Mesenchymal stem cell (in vitro differentiated cells and primary cell): ENCODE measurements at places on chromosomes 13 and 19.

- no peak for DNase-seq
These were observed 1.6 kb upstream of the RAP2A start for GRCh38 chr13:97432232-97432916.

DNA sequence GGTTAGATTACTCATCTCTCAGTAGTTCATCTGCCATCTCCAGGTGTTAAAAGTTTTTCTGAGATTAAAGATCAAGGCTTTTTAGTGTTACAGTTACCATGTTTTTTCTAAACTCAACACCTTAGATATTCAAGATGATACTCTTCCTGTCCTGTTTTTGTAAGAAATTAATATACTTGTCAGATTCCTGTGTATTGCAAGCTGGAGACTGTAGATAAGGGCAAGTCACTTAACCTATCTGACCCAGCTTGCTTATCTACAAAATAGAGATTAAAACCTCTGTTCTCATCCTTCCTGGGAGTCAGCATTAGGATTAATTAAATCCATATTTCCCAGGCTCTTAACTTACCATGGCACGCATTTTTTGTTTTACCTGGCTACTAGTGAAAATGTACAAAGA is 25.2 kb downstream of the SUGT1 start:
- DNase-seq = no peak

GRCh38 chr19:5547881-5548280 is 19.9 kb downstream of the TINCR start:
- DNase-seq = peak; percentile 51

- no peak for DNase-seq
These were observed 2.5 kb upstream of the FXYD3 start for GRCh38 chr19:35112995-35113688.
